ENCODE measurements at places on chromosomes 1 and 21.

DNA sequence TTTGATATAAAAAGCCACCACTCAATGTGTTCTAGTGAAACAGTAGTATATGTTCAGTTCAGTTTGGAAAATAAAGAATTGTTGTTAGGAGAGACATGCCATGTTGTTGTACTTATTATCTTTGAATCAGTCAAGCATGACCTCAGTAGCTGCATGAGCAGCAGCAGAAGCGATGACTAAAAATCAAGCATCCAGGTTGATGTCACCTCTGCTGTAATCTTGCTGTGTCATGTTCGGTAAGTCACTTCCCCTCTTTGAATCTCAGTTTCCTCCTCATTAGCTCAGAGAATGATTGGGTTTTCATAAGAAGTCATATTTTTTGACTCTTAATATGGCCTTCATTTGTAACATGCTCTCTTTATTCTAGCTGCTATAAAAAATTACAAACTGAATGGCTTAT is 428.4 kb upstream of the B3GALT2 start:
- no peak for DNase-seq

GRCh38 chr1:159121526-159121925 is 45.0 kb upstream of the AIM2 start:
- no peak for DNase-seq

- peak; percentile 31 for DNase-seq
Observed at GRCh38 chr1:54965624-54966340, 14.6 kb upstream of the TMEM61 start.

DNA sequence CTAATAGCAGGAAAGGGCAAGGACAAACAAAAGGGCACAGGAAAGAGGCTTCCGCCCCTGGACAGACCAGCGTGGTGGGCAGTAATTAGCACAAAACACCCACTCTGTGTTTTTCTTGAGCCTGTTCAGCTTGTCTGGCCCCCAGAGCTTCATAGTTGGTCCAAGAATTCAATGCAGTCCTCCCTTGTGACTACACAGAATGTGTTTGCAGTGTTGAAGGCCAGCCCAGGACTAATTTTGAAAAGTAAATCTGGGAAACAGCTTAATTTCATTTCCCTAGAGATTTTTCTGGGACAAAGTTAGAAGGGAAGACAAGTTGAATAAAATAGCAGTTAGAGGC is 49.2 kb upstream of the LMO4 start:
- no peak for DNase-seq

- no peak for DNase-seq
Observed at GRCh38 chr1:57770772-57771171, 346.9 kb upstream of the DAB1 start.

- no peak for DNase-seq
Observed at GRCh38 chr21:31592516-31592915, 67.0 kb upstream of the SOD1 start.

- peak; percentile 62 for DNase-seq
Observed at GRCh38 chr1:234543442-234544086, 64.6 kb upstream of the TARBP1 start.

GRCh38 chr1:215779729-215780128 is 212.6 kb downstream of the KCTD3 start:
- DNase-seq: no peak

GRCh38 chr1:194279975-194280374 is 1093.6 kb upstream of the B3GALT2 start:
- DNase-seq: no peak

DNA sequence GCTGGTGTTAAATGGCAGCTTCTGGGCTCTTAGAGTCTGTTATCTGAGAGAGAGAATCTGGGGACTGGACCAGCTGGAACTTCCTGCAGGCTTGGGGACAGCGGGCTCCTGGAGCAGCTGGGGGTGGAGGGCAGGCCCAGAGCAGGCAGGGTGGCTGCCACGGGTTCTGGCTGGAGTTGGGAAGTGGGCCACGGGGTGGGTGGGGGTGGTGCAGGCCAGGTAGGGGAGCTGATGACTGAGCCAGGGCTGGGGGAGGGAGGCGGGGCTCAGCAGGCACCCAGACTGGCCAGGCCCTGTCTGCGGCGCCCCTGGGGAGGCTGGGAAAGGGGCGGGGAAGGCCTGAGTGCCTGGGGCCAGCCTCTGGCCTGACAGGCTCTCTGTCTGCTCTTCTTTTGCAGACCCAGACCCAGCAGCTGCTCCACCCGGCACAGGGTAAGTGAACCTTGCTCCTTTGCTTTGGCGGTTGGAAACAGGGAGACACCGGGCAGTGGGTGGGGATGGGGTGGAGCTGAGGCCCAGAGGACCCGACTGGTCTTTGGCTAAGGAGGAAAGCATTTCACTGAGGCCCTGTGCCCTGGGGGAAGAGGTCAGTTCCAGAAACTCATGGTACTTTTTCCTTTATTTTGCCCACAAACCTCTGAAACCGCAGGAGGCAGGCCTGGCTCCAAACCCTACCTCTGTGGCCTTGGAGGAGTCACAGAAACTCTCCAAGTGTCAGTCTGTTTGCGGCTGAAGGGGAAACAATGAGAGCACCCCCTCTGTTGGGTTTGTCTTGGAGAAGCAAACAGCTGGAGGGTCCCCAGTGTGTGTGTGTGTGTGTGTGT is 48.8 kb downstream of the ARHGEF10L start:
- DNase-seq: no peak

- DNase-seq: no peak
Observed at GRCh38 chr1:67647814-67648358, 37.1 kb upstream of the GADD45A start.

DNA sequence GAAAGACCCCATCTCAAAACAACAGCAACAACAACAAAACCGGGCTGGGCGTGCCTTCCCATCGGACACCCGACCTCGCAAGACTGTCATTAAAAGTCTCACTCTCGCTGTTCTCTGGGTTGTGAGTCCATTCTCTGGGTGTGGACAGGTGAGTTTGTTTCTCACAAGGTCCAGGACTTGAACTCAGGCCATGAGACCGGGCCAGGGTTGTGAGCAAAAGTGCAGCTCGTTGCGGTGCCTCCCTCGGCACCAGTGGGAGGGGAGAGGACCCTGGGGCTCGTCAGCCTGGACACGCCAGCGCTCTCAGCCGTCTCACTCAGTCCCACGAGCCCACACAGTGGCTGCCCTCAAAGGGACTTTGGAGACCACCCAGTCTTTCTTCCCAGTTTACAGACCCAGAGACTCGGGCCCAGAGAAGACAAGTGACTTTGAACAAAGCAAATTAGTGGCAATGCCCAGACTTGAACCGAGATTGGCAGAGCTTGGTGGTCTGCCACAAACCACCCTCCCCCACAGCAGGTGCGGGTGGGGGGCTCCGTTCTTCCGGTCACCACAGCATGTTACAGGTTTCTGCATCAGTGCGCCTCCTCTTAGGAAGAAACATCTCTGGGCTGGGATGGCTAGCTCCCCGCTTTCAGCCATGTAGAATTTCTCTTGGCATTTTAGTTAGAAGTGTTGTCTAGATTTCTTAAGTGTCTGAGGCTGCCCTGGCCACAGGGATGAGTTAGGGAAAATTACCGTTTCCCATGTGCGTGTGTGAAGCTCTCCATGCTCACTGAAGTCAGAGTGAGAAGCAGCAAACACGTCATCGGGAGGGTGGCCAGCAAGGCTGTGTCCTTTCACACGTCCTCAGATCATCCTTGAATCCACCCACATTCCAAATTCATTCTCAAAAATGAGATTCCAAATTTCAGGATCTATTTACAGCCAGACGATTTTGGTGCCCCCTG is 28.3 kb downstream of the LRRC3 start:
- no peak for DNase-seq

- DNase-seq: no peak
Observed at GRCh38 chr21:17708522-17709265, 96.0 kb upstream of the BTG3 start.

- no peak for DNase-seq
Observed at GRCh38 chr1:220296981-220297380, 24.7 kb upstream of the RAB3GAP2 start.

DNA sequence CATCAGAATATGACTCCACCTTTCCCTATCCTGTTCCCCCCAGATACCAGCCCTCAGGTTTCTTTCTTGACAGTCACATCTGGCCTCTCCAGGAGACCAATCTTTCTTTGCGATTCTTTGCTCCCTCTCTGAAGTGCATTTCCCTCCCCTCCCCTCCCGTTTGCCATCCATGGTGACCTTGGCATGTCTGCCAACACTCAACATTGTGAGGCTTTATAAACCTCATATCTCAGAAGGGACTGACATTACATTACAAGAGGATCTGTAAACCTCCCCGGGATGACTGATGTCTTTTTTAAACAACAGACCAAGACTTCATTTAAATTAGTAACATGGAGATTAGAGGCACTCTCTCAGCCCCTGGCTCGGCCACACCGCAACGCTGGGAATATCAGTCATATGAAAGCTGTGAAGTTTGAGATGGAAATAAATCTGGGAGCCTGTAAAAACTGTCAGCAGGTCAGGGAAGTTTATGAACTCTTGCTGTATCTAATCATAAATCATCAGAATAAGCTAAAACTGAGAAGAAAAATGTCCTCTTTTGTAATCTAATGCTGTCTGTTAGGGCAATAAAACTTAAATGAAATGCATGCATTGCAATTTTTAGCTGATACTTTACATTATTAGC is 401.7 kb upstream of the PROX1 start:
- no peak for DNase-seq

DNA sequence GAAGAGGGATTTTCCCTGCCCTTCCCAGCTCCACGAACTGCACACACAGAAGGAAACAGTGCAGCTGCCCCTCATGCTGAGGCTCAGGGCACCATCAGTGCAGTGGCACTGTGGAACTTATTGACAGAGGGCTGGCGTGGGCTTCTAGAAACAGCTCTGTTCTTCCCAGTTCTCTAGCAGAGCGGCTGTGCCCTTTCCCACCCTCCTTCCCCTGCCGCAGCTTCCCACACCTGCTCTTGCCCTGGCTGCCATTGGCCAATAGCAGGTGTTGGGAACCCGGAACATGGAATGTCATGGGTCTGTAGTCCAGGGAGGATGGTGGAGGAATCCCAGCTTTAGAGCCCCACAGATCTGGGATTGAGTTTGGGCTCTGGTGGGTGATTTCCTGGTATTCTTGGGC is 343.8 kb downstream of the RPS6KC1 start:
- no peak for DNase-seq

GRCh38 chr1:184018622-184019021 is 18.9 kb downstream of the COLGALT2 start:
- no peak for DNase-seq

DNA sequence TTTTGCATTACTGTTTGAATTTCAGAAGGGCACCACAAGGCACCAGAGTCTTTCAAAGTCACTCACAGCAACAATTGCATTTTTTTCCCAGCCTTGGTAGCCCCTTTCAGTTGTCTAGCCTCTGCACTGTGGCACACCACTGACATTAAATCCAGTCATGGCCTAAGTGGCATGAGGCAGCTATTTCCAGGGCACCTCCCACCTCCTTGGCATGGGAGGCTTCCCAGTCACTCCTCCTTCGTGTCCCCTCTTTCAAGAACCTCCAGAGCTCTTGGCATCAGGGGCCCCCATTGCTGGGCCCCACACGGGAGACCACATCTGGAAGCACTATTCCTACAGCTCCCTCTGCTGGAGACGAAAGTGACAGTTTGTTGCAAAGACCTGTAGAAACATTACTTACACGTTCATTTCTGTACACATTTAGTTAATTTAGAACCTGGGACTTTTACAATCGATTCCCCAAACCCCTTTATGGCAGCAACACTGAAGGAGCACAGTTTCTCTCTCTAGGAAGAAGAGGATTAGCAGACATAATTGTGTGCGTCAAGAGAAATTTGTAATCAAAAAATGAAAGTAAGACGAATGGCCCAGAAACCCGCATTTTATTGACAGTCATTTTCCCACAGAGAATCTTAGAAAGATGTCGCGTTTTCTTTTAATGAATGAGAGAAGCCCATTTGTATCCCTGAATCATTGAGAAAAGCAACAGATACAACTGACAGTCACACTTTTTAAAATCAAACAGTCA is 5.7 kb upstream of the CHD5 start:
- no peak for DNase-seq

GRCh38 chr21:38714999-38715398 is 90.7 kb upstream of the ETS2 start:
- no peak for DNase-seq

DNA sequence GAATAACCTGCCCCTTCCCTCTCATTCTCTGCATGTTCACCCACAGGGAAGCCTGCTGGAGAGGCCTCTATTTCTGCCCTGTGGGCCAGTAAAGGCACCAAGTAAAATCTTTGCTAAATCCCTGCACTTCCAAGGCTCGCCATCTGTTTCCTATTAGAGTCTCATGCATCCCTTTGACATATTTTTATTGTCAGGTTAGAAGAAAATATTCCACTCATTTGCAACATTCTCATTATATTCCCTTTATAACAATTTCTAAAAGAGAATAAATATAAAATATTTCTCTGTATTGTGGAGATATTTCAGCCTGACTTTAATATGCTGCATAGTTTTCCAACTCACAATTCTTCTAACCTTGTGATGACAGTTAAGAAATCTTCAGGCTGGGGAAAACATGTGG is 340.4 kb upstream of the VAMP3 start:
- DNase-seq: no peak

DNA sequence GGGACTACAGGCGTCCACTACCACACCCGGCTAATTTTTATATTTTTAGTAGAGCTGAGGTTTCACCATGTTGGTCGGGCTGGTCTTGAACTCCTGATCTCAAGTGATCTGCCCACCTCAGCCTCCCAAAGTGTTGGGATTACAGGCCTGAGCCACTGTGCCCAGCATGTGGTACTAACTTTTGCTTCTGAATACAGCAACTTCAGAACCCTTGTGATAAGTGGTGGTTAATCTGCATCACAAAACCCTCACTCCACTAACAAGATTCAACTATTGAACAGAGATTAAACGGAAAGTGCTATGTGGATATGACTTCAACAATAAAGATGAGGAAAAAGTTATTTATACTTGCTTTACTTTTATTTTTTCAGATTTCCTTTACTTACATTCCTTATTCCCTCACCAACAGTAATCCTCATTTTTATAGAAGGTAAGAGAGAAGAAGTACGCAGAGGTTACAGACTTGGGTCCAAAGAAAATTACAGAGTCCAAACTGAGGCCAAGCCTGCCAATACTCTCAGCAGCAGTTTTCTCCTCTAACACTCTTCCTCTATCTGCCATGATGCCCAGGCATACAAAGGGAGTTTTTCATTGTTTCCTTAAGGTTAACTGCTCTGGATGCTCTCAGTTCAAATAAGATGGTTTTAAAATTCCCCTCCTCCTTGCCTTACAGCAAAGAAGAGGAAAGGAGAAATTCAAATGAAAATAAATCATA is 44.3 kb downstream of the SLC16A1 start:
- no peak for DNase-seq

Measured in pons (tissue), 1 donor.